Esophagus muscularis mucosa (tissue), 4 donors: ENCODE measurements at places on chromosomes 5 and 9. TPM values are rescaled to one million over a fixed set of nuclear protein-coding genes. Genes with fewer than 3 reads are reported as not detected.

FOXD4L3 gene
- not detected for total RNA-seq

BAAT gene
- total RNA-seq: not detected

LECT2 gene
- not detected for total RNA-seq

GARNL3 gene
- 8.9 TPM for total RNA-seq

FBXL7 gene
- 37.7 TPM for total RNA-seq

IFNK gene
- total RNA-seq: not detected

ZNF618 gene
- 2.3 TPM for total RNA-seq

FREM1 gene
- 1.7 TPM for total RNA-seq

DNA sequence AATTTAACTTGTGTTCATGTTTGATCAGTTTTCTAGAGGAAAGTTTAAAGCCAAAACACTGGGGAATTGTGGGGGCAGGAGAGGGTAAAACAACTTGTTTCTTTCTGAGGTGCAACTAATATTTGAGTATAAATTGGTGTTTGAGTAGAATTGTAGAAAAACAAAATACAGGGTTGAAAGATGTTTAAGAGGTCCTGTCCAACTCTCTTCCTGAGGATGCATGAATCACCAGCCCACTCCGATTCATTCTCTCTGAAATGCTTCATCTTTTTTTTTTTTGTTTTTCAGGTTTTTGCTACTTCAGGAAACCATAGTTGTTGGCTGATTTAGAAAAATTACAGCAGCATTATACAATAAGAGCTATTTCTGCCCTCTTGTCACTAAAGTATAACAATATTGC lies 42.4 kb upstream of the TMC1 start:
- no peaks in the 10 kb centered on the region for H3K27me3 ChIP-seq
- no peak overlapping the region for H3K4me3 ChIP-seq
- peaks cover 17% of the 10 kb centered on the region for H3K4me1 ChIP-seq
- peak overlapping the region; percentile 61 for H3K27ac ChIP-seq
- no peak for DNase-seq

- H3K4me1 ChIP-seq: peaks cover 16% of the 10 kb centered on the region
- no peaks in the 10 kb centered on the region for H3K36me3 ChIP-seq
- no peak overlapping the region for H3K4me3 ChIP-seq
- peak overlapping the region; percentile 20 for H3K27ac ChIP-seq
- no peak for DNase-seq
- H3K27me3 ChIP-seq: no peaks in the 10 kb centered on the region
Measured at GRCh38 chr5:93161661-93162654, 419.1 kb downstream of the NR2F1-AS1 start.

GRCh38 chr9:296411-296810 lies 81.7 kb downstream of the DOCK8 start:
- no peak overlapping the region for H3K4me3 ChIP-seq
- no peaks in the 10 kb centered on the region for H3K27me3 ChIP-seq
- H3K27ac ChIP-seq: no peak overlapping the region
- no peak for DNase-seq
- no peaks in the 10 kb centered on the region for H3K36me3 ChIP-seq
- H3K4me1 ChIP-seq: peaks cover 22% of the 10 kb centered on the region

GRCh38 chr9:116466271-116467235 lies 220.6 kb upstream of the TRIM32 start:
- peaks cover under 1% of the 10 kb centered on the region for H3K4me1 ChIP-seq
- no peaks in the 10 kb centered on the region for H3K36me3 ChIP-seq
- no peak overlapping the region for H3K27ac ChIP-seq
- DNase-seq: peak; percentile 75
- no peaks in the 10 kb centered on the region for H3K27me3 ChIP-seq
- H3K4me3 ChIP-seq: no peak overlapping the region

DNA sequence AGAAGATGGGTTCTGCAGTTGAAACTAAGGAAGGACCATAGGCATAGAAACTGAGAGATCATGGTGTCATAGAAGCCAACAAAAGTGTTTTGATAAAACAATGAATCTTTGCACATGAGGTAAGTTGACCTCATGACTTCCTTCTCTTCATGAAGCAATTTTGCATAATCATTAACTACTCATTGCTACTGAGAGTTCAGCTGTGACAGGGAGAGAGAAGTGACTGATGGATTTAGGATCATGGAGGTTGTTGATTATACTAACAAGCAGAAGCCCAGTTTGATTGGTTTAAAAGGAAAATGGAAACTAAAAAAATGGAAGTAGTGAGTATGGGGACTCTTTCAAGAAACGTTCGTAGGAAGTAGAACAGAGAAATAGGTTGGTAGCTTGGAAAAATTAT lies 51.2 kb downstream of the PARP8 start:
- DNase-seq: no peak
- H3K27me3 ChIP-seq: no peaks in the 10 kb centered on the region
- no peak overlapping the region for H3K4me3 ChIP-seq
- peaks cover 2% of the 10 kb centered on the region for H3K4me1 ChIP-seq
- H3K27ac ChIP-seq: no peak overlapping the region

DNA sequence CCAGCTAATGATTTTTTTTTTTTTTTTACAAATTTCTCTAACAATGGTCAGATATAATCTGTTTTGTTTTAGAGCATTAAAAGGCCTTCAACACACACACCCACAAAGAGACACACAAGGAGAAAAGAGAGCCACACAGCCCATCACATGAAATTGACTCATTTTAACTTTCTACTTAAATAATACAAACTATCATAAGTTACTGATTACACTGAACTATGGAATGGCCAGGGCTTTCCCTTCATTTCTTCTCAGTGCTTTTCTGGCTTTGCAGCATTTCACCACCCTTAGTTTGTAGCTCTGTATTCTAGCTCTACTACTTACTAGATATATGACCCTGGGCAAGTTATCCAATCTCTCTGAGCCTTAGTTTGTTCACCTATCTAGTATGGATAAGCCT lies 13.2 kb downstream of the REEP5 start:
- no peak overlapping the region for H3K4me3 ChIP-seq
- no peak for DNase-seq
- peaks cover 37% of the 10 kb centered on the region for H3K36me3 ChIP-seq
- peaks cover 28% of the 10 kb centered on the region for H3K4me1 ChIP-seq
- H3K27me3 ChIP-seq: no peaks in the 10 kb centered on the region
- no peak overlapping the region for H3K27ac ChIP-seq

DNA sequence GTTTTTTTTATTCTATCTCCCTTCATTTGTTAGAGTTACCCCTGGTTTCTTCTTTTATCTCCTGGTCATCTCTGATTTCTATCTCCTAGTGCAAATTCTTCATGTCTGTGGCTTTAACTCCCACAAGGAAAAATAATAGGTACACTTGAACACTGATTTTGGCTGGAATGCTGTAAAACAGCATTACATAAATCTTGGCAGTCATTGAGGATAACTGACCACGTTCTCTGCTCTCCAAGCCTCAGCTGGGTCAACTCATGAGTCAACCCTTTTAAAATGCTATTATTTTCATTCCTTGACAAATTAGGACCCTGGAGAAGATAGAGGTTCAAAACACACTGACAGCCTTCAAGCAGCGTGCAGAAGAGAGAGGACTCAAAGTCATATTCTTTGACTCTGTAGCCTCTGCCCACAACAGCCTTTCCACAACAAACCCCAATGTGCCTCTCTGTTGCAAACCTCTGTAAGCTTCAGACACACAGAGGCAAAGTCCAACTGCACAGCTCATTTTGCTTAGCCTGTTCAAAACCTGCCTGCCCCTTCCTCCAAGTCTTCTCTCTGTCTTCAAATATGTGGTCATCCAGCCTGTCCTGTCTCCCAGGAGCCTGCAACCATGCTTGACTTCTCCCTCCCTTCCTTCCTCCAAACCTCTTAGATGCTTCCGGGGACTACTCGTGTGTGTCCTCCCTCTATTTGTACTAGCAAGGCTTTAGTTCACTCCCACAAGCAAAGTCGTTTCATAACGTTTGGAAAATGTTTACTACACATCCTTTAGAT lies 398.4 kb downstream of the MED10 start:
- DNase-seq: peak; percentile 70
- no peaks in the 10 kb centered on the region for H3K27me3 ChIP-seq
- no peak overlapping the region for H3K4me3 ChIP-seq
- no peak overlapping the region for H3K27ac ChIP-seq
- H3K4me1 ChIP-seq: no peaks in the 10 kb centered on the region

DNA sequence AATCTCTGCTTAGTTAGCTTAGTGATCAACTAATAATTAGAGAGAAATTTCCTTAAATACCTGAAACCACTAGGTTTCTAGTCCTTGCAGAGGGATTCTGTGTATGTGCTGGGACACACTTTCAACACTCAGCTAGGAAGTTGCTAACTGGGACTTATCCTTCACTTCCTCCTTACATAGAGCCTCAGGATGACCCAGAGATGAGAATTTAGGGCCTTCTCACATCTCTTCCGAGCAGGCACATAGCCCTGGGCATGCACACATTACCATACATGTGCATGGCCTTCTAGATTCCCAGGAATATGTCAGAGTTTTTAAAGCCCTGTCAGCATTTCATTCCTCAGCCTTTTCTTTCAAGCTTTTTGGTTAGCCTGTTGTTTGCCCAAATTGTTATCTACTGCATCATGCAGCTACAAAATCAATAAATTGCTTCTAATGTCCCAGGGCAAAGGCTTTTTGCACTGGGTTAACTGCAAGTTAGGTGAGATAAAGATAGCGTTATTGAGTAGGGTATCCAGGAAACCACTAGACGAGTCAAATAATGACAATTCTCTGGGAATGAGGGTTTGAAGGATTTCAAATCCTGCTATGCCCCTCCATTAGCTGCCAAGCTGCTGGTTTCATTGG lies 22.0 kb upstream of the CDK20 start:
- DNase-seq: peak; percentile 42
- H3K27ac ChIP-seq: no peak overlapping the region
- no peaks in the 10 kb centered on the region for H3K27me3 ChIP-seq
- H3K4me3 ChIP-seq: no peak overlapping the region
- no peaks in the 10 kb centered on the region for H3K36me3 ChIP-seq
- no peaks in the 10 kb centered on the region for H3K4me1 ChIP-seq

- H3K4me3 ChIP-seq: no peak overlapping the region
- H3K36me3 ChIP-seq: no peaks in the 10 kb centered on the region
- no peaks in the 10 kb centered on the region for H3K27me3 ChIP-seq
- H3K27ac ChIP-seq: no peak overlapping the region
- H3K4me1 ChIP-seq: peaks cover 17% of the 10 kb centered on the region
Measured at GRCh38 chr5:81909677-81910076, 62.1 kb upstream of the ATG10 start.

DNA sequence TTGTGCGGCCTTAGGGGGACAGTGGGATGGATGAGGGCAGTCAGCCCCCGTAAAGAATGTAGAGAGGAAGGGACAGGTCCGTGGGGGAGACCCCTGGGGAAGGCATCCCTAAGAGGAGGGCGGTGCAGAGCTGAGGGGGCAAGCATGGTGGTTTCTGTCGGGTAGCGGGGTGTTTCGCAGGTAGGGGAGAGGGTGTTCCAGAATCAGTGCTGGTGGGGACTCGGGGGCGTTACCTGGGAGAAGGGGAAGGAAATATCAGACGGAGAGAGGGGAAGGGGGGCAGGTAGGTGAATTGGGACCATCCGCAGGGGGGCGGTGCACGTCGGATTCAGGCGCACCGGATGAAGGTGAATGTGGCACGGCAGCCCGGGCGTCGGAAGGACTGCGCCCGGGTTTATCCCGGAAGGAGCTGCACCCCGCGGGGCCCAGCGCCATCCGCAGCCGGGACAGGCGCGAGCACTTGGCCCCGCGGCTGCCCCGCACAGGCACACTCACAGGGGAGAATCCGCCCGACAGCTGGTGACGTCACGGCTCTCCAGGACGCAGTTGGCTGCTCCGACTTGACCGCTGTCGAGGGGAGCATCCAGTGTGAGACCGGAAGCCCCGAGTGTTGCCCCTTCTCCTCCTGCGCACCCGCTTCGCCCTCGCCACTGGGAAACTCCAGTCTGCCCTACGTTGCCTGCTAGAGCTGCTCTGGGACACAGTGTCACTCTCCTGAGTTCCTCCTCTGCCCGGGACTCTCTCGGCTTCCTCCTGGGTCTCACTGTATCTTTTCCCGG lies 1.3 kb downstream of the CD72 start:
- no peaks in the 10 kb centered on the region for H3K27me3 ChIP-seq
- peaks cover 17% of the 10 kb centered on the region for H3K4me1 ChIP-seq
- peak overlapping the region; percentile 35 for H3K27ac ChIP-seq
- H3K4me3 ChIP-seq: peak overlapping the region; percentile 50
- no peaks in the 10 kb centered on the region for H3K36me3 ChIP-seq
- DNase-seq: no peak
